ENCODE measurements at places on chromosomes 16 and 17. TPM values are rescaled to one million over a fixed set of nuclear protein-coding genes. Genes with fewer than 3 reads are reported as not detected.
A peak's percentile ranks its signal among the peaks of the same experiment; 100 is the strongest.

The C17orf78 gene
- total RNA-seq, result not detected

The CASKIN2 gene
- total RNA-seq, result 18.3 TPM

- H3K4me1 ChIP-seq, result no peaks in the 10 kb centered on the region
- DNase-seq, result no peak
- H3K4me3 ChIP-seq, result no peak overlapping the region
- no peaks in the 10 kb centered on the region for H3K36me3 ChIP-seq
- H3K27me3 ChIP-seq, result no peaks in the 10 kb centered on the region
Observed at GRCh38 chr16:58272855-58273254, 22.0 kb downstream of the PRSS54 start.

GRCh38 chr17:13374203-13375143 lies 227.3 kb downstream of the HS3ST3A1 start:
- no peaks in the 10 kb centered on the region for H3K36me3 ChIP-seq
- no peak for DNase-seq
- H3K27ac ChIP-seq, result no peak overlapping the region
- no peak overlapping the region for H3K4me3 ChIP-seq
- H3K4me1 ChIP-seq, result no peaks in the 10 kb centered on the region

DNA sequence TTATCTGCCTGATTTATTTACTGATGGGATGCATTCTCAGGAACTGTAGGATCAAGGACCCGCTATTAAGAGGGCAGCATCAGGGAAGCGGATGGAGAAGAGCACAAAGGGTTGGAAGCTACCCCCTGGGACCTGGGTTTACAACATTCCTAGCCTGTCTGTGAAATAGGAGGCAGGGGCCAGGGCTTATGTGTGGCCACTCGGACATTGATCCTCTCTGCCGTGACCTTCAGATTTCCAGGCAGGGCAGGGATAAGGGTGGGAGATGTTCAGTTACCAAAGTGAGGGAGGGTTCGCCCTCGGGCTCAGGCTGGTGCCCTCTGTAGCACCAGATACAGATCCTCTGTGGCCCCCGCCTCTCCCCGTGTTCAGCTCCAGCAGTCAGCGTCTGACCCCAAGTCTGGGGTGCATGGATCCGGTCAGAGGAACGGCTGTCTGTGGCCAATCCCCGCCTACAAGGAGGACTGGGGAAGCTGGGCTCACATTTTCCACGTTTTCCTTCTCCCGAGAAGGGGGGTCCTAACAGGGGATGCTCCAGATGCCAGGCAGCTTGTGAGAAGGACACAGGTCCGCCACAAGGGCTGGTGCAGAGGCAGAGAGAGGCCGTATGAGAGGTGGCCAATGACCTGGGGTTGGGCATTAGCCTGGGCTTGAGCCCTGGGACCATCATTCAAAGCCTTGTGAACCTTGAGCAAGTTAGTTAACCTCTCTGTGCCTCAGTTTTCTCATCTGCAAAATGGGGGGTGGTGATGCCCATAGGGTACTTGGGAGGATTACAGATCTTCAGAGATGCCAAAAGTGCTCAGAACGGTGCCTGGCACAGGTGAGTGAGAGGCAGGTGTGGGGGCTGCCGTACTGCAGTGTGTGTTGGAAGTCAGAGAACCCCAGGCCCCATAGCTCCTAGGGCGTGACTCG lies 48.3 kb downstream of the ATP2C2 start:
- no peak overlapping the region for H3K4me3 ChIP-seq
- H3K4me1 ChIP-seq, result no peaks in the 10 kb centered on the region
- H3K27me3 ChIP-seq, result no peaks in the 10 kb centered on the region
- no peaks in the 10 kb centered on the region for H3K36me3 ChIP-seq
- no peak overlapping the region for H3K27ac ChIP-seq

DNA sequence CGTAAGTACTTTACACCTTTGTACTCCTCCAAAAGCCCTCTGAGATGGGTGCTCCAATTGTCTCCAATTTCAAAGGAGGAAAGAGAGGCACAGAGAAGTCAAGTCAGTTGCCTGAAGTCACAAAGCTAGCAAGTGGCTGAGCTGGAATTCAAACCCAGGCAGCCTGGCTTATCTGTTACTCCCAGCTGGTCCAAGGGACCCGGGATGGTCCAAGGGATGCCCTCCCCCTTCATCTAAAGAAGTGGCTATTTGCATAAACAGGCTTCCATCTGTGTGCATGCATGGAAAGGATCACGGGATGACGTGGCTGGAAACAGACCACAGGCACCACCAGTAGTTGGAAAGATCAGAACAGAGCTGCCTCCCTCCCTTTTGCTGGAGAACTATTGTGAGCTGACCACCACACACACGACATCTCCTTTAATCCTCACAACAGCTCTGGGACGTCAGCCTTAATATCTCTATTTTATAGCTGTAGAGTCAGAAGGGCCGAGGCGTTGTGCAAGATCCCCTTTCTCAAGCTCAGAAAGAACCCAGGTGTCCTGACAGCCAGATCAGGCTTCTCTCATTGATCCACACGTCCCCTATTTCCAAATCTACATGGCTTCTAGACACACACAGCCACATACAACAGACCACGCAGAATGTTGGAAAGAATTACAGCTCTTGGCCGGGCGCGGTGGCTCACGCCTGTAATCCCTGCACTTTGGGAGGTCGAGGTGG lies 10.9 kb upstream of the COL1A1 start:
- peaks cover 45% of the 10 kb centered on the region for H3K4me1 ChIP-seq
- no peak overlapping the region for H3K4me3 ChIP-seq
- no peaks in the 10 kb centered on the region for H3K36me3 ChIP-seq
- no peaks in the 10 kb centered on the region for H3K27me3 ChIP-seq
- H3K27ac ChIP-seq, result peak overlapping the region; percentile 80

DNA sequence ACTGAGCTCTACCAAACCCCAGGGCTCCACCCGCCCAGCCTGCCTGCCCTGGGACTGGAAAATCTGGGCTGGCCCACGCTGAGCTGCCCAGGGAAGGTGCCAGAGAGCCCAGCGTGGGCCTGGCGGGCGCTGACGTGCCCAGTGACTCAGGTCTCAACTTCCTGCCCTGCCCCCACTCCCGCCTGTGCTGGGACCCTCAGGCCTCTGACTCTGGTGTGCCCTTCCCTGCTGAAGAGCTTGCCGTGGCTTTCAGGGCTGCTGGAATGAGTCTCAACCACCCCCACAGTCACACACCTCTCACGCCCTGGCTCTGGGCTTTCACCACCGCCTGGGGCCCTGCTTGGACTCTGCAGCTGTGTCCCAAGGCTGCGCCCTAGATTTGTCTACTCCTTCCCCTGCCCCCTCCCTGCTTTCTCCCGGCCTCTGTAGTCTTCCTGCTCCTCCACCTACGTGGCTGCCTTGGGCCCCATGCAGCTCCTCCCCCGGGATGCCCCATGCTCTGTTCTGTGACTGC lies 10.4 kb downstream of the LLGL1 start:
- H3K4me1 ChIP-seq, result no peaks in the 10 kb centered on the region
- H3K4me3 ChIP-seq, result no peak overlapping the region
- H3K27ac ChIP-seq, result no peak overlapping the region
- peaks cover 10% of the 10 kb centered on the region for H3K36me3 ChIP-seq

DNA sequence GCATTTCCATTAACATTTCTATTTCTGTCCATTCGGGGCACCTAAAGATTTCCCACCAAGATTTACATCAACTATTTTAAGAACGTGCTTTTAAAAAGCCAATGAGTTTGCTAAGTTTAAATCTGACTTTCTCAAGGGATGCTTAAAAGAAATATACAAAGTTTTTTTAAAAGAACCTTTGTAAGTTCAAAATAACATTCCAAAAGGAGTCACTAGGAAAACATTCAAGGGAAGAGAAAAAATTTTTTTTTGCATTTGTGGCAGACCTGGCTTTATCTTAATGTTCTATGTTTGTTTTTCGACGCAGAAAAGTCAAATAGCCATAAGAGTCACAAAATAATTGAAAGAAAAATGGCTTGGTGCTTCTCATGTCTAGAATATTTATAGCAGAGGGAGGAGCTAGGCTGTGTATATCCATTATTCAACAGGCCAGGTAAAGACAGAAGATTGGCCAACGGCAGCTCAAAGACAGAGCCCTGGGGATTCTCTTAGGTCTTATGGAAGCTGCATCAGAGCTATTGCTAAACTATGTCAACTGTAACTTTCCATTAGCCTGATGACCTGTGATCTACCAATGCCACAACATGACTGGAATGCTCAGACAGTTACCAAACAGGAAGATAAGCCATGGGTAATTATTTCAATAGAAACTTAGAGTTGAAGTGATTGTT lies 37.8 kb upstream of the MYOCD start:
- H3K27ac ChIP-seq, result peak overlapping the region; percentile 36
- no peaks in the 10 kb centered on the region for H3K27me3 ChIP-seq
- H3K4me1 ChIP-seq, result no peaks in the 10 kb centered on the region
- DNase-seq, result no peak
- H3K36me3 ChIP-seq, result no peaks in the 10 kb centered on the region
- no peak overlapping the region for H3K4me3 ChIP-seq

GRCh38 chr17:8675306-8675705 lies 44.8 kb upstream of the MYH10 start:
- H3K27ac ChIP-seq, result peak overlapping the region; percentile 77
- H3K27me3 ChIP-seq, result no peaks in the 10 kb centered on the region
- no peaks in the 10 kb centered on the region for H3K4me1 ChIP-seq
- no peak for DNase-seq

The PPL gene
- total RNA-seq, result 7.5 TPM

- peaks cover 14% of the 10 kb centered on the region for H3K36me3 ChIP-seq
- H3K4me1 ChIP-seq, result peaks cover 62% of the 10 kb centered on the region
- DNase-seq, result peak; percentile 93
- no peak overlapping the region for H3K4me3 ChIP-seq
- no peaks in the 10 kb centered on the region for H3K27me3 ChIP-seq
Observed at GRCh38 chr17:29645515-29646051, 22.9 kb upstream of the CORO6 start.

- no peak overlapping the region for H3K27ac ChIP-seq
- H3K4me1 ChIP-seq, result peaks cover 12% of the 10 kb centered on the region
- no peak overlapping the region for H3K4me3 ChIP-seq
- DNase-seq, result no peak
- no peaks in the 10 kb centered on the region for H3K36me3 ChIP-seq
Observed at GRCh38 chr17:43949781-43950180, 4.0 kb downstream of the PYY start.

- DNase-seq, result no peak
- H3K36me3 ChIP-seq, result no peaks in the 10 kb centered on the region
- H3K27me3 ChIP-seq, result no peaks in the 10 kb centered on the region
- H3K4me3 ChIP-seq, result no peak overlapping the region
Observed at GRCh38 chr16:22898131-22898530, 84.2 kb downstream of the HS3ST2 start.

- no peak for DNase-seq
- H3K36me3 ChIP-seq, result no peaks in the 10 kb centered on the region
- H3K4me3 ChIP-seq, result no peak overlapping the region
- no peaks in the 10 kb centered on the region for H3K27me3 ChIP-seq
- no peak overlapping the region for H3K27ac ChIP-seq
Observed at GRCh38 chr16:54135361-54136275, 151.0 kb downstream of the IRX3 start.

GRCh38 chr17:8475227-8475626 lies 39.5 kb downstream of the NDEL1 start:
- no peak for DNase-seq
- H3K36me3 ChIP-seq, result peaks cover 75% of the 10 kb centered on the region
- H3K27ac ChIP-seq, result no peak overlapping the region

DNA sequence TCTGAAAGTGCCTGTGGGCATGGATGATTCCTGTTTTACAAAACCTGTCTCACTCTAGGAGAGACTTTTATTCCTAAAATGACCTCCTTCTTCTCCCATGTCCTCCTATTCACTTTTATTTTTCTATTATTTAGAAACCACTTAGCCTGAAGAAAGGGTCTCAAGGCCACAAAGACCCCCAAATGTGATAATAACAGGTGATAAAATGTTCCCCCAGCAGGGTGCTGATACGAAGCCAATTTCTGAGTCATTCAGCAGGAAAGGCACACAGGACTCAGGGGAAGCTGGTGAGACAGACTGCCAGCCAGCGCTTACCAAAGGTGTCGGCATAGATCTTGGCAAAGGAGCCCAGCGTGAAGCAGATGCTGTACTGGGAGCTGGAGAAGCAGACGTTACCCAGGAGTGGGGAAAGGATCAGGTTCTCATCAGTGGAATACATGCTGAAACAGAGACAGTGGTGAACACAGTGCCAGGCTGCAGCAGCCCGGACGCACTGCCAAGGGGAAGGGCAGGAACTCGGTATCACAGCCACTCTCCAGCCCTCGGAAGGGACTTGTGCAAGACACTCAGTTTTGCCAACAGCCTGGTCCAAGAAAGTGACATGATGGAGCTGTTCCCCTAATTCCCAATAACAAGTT lies 24.6 kb downstream of the HIGD1B start:
- peak; percentile 68 for DNase-seq
- H3K36me3 ChIP-seq, result peaks cover 67% of the 10 kb centered on the region

DNA sequence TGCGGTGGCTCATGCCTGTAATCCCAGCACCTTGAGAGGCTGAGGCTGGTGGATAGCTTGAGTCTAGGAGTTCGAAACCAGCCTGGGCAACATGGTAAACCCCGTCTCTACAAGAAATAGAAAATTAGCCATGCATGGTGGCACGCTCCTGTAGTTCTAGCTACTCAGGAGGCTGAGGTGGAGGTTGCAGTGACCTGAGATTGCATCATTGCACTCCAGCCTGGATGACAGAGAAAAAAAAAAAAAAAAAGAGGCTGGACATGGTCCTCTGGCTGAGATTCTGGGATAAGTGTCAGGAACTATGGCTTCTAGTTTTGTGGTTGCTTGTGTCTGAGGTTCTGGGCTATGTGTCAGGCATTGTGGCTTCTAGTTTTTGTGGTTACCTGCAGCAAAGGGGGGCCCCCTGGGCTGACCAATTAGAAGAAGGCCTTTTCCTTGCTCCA lies 7.0 kb downstream of the KSR1 start:
- no peak for DNase-seq
- H3K4me3 ChIP-seq, result no peak overlapping the region
- no peak overlapping the region for H3K27ac ChIP-seq

DNA sequence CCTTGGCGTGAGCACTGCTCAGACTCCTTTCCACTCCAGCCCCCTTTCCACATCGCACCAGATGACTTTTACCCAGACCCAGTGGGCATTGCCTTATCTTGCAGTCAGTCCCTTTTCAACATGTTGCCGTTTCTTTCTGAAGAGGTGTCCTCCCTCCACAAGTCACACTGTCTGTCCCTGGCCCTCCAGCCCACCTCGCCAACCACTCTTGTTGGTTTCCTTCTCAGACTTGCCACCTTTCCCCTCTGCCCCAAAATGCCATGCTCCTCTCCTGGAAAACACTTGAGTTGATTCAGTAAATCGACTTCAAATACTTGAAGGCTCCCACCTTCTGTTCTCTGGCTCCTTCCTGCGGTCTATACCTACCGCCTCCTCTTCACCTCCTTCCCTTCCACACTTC lies 7.5 kb upstream of the ADAM11 start:
- no peak for DNase-seq
- H3K4me3 ChIP-seq, result no peak overlapping the region
- no peaks in the 10 kb centered on the region for H3K27me3 ChIP-seq
- H3K27ac ChIP-seq, result peak overlapping the region; percentile 76

The OR3A3 gene
- not detected for total RNA-seq

GRCh38 chr17:2634361-2634960 lies 41.0 kb downstream of the PAFAH1B1 start:
- H3K4me3 ChIP-seq, result no peak overlapping the region
- H3K27ac ChIP-seq, result no peak overlapping the region
- H3K36me3 ChIP-seq, result peaks cover 10% of the 10 kb centered on the region
- no peaks in the 10 kb centered on the region for H3K27me3 ChIP-seq
- DNase-seq, result no peak

All from right atrium auricular region (tissue), 2 donors.